CD4-positive, alpha-beta T cell treated with Interleukin-6 for 4 hours (primary cell): ENCODE measurements at places on chromosomes 7 and 10.
A peak's percentile ranks its signal among the peaks of the same experiment; 100 is the strongest.

DNA sequence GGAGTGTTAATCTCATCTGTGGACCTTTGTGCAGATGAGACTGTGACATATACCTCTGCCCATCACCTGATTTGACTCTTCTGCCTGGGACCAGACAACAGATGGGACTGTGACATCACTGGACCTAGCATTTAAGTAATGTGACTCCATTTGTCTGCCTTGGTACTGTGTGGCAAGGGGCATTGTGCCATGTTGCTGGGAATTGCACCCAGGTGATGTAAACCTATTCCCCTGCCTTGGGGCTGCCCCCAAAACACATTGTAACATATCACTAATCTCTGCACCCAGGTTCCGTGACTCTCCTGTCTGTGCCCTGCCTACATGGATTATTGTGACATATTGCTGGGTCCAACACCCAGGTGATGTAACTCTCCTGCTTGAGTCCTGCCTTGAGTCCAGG, 40.4 kb upstream of the ZNF680 start:
- no peak for DNase-seq

- DNase-seq: no peak
These were observed 15.6 kb downstream of the AUTS2 start for GRCh38 chr7:69613846-69614245.

DNA sequence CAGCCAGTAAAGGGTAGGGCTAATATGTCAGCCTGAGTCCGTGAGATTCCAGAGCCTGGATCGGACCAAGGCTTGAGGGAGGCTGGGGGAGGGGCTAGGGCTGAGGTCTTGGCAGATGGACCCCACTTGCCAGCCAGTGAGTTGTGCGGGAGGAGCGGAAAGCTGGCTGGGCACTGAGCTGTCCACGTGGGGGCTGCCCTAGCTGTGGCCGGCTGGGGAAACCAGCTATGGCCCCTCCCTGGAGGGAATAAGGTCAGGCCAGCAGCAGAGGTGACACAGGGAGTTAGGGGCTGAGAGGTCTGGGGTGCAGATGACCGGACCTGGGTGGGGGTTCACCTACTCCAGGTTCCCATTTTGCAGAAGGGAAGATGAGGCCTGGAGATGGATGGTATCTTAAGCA, 77.3 kb downstream of the UNCX start:
- DNase-seq: no peak

- no peak for DNase-seq
These were observed 76.0 kb upstream of the DNAAF5 start for GRCh38 chr7:650339-651031.

GRCh38 chr7:10706875-10707493, 266.7 kb upstream of the PHF14 start:
- DNase-seq: no peak

GRCh38 chr10:80429521-80429973, 21.2 kb downstream of the PRXL2A start:
- DNase-seq: peak; percentile 27

DNA sequence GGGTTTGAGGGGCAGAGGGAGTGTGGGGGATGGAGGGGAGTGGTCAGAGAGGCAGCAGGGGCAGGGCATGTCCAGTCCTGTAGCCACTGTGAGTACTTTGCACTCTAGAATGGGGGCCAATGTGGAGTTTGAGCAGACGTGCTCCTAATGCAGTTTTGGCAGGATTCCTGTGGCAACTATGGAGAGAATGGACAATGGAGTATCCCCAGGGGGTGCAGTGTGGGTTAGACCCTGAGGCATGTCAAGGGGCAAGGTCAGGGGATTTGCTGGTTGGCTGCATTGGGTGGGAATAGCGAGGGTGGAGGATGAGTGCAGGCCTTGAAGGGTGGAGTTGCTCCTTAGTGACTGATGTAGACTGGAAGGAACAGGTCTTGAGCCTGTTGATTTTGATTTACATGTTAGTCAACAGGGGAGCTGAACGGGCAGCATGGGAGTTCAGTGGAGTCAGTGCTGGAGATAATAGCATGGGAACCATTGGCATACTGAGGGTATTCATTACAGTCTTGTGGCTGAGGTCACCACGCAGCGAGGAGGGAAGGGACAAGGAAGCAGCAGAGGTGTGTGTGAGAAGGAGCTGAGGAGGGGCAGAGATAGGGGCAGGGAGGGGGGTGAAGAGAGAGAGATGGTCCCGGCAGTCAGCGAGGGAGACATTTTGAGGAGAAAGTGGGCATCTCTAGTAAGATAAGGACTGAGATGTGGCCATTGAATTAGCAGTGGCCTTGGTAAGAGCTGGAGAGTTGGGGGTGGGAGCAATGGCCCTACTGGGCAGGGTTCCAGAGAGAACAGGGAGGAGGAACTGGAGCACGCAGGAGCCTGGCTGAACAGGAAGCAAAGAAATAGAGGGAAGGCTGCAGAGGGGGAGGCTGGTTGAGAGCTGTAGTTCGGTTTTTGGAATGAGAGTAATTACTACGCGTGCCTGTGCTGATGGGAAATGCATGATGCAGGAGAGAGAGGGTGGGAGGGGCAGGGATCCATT, 112.7 kb downstream of the CCNY start:
- no peak for DNase-seq

DNA sequence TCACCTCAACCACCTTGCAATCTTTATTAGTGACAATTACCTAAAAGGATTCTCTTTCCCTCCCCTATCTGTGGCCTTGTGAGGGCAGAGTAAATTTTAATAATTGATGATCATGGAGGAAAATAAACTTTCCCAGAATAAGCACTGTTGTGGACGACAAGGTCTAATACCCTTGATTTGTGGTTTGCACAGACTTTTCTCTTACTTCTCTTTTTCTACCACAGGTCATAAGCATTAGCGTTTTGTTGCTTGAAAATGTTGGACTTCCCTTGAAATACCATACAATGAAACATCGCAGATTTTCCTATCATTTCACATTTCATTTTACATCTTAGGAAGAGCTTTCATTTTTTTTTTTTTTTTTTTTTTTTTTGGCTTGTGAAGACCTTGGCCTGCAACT, 188.1 kb upstream of the TMEM72 start:
- no peak for DNase-seq

DNA sequence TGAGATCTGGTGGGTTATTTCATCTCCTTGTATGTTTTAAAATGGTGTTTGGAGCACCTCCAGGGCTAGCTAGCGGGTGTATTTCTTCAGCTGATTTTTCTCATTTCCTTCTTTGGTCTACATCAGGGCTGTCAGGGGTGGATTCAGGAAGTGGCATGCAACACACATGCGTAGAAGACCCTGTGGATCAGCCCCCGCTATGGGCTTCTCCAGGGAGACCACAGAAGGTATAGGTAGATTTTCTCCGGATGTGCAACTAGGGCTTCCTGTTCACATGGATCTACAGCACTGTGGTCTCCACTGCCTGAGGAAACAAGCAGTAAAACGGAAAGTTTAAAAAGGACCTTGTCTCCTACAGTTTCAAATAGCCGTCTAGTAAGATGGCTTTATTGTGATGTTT, 10.4 kb downstream of the NUB1 start:
- DNase-seq: peak; percentile 64

DNA sequence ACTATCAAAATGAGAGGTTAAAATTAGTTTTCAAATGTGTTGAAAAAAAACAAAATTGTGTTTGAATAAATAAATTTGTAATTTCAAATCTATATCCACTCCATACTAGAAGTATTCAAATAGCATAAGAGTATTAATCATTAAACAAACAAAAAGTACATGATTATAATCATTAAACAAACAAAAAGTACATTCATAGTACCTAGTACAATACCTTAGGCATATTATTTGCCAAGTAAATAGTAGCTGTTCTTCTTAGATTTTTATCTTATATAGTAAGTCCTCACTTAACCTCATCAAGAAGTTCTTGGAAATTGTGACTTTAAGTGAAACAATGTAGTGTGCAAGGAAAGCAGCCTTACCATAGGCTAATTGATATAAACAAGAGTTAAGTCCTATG, 349.3 kb upstream of the VWC2 start:
- DNase-seq: no peak

- no peak for DNase-seq
These were observed 174.9 kb downstream of the LRMDA start for GRCh38 chr10:75606203-75606779.

DNA sequence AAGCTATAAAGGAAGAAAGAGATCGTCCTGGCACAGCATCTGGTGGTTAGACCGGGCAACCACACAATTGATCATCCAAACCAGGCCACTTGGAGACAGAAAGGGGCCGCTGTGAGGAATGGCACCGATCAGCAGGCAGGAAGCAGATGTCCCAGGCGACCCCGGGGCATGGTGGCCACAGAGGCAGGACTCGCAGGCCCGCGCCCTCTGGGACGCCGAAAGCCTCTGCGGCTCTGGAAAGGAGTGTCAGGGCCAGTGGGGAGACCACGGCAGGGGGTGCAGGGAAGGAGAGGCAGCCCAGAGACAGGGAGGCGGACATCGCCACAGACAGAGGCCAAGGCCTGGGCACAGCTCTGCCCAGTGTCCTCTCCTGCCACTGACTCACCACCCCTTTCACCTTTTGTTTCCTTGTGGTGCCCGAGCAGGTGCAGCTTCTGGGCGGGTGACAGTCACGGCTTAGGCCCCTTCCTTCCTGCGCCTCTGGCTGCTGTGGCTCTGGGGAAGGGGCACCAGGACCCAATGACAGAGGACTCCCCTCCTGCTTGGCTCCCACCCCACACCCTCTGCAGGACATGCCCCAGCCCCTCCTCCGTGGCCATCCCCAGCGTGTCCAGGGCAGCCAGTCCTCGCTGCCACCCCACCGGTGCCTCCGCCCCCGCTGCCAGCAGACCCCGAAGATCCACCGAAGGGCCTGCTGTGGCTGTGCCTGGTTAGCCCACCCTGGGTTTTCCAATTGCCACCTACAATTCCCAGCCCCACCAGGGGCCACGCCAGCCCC, 10.9 kb downstream of the STK32C start:
- DNase-seq: no peak

DNA sequence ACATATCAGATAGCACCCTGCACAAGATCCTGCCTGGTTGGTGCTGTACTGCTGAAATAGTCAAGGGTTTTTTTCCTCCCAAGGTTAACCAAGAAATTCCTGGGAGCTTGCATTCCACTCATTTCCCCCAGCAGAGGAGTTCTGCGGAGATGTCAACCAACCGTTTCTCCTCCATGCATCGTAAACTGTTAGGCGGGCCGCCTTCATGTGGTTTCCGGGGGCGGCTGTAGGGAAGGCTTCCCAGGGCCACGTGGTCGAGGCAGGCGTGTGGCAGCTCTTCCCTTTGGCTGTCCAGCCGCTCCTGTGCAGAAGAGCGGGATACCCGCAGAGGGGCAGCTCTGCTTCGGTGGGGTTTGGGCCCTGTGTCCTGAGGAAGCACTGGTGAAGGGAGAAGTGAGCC, 113.7 kb downstream of the RGS10 start:
- peak; percentile 35 for DNase-seq
